Fibroblast of gingiva (primary cell): ENCODE measurements at places on chromosomes 3 and 15.
A peak's percentile ranks its signal among the peaks of the same experiment; 100 is the strongest.

GRCh38 chr3:143160437-143160836, 40.9 kb downstream of the CHST2 start:
- no peak for DNase-seq

DNA sequence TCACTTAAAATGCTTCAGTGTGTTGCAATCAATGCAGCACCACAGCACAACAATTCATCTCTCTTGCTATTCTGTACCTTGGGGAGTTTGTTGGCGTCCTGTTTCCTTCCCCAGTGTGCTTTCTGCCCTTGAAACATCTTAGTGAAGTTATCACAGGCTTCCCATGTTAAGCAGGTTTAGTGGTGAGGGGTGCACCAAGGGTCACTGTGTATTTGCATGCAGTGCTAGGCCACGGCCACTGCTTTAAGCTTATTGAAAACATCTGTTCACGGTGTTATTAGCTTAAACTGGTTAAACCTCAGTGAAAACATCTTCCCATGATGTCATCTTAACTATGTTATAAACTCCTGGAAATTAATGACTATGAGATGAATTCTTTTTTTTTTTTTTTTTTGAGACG, 217.3 kb upstream of the GOLIM4 start:
- DNase-seq, result no peak

GRCh38 chr15:23039917-23040281, 530 bp upstream of the TUBGCP5 start:
- no peak for DNase-seq

DNA sequence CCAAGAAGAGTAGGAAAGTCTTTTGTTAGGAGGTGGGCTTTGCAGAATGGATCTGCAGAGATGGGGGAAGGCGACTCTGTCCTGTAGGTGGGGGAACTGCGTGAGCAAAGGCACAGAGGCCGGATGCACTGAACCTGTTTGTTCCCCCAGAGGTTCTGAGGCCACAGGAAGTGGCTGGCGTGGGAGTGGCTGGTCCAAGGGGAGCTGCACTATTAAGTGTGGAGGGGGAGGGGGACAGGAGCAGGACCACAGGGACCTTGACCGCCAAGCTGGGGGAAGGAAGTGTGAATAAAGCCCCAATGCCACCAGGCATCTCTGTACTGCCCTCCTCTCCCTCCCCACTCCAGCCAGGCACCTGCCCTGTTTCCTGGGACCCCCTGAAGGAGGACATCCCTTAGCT, 51.8 kb downstream of the CYP11A1 start:
- no peak for DNase-seq

GRCh38 chr3:26653811-26654425, 31.3 kb downstream of the LRRC3B start:
- no peak for DNase-seq

DNA sequence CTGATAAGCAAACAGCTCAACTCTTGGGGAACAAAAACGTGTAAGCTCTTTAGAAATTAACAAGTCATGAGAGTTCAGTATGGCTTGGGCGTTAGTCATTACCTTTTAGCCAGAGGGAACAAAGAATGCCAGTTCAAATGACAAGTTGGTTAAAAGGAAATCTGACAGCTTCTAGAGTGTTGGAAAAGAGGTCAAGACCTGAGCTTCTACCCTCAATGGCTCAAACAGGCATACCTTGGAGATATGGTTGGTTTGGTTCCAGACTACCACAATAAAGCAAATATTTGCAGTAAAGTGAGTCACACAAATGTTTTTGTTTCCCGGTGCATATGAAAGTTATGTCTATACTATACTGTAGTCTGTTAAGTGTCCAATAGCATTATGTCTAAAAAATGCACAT, 136.1 kb downstream of the CACNA1D start:
- DNase-seq, result no peak

- no peak for DNase-seq
Measured at GRCh38 chr3:34878488-34878887, 760.8 kb upstream of the ARPP21 start.

- DNase-seq, result no peak
Measured at GRCh38 chr3:71780430-71780829, 4.5 kb downstream of the PROK2 start.

GRCh38 chr3:64716110-64716710, 28.4 kb upstream of the ADAMTS9 start:
- no peak for DNase-seq

GRCh38 chr3:86930181-86930580, 60.8 kb downstream of the VGLL3 start:
- DNase-seq, result no peak

DNA sequence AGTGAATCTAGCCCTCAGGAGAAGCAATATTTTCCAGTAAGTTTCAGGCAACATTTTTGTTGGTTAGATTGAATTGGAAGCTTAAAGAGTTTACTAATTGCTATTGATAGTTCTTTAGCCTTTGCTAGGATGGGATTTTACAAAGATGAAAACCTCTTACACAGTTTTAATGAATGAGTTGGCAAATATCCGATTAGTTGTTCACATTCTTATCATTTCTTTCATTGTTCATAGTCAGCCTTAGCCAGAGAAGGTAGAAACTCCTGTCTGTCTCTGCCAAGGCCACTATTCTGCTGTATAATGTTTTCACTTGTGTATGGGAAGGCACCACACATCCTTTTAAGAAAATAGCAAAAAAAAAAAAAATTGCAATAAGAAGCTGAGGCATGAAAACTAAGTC, 222.0 kb upstream of the MANF start:
- DNase-seq, result no peak

DNA sequence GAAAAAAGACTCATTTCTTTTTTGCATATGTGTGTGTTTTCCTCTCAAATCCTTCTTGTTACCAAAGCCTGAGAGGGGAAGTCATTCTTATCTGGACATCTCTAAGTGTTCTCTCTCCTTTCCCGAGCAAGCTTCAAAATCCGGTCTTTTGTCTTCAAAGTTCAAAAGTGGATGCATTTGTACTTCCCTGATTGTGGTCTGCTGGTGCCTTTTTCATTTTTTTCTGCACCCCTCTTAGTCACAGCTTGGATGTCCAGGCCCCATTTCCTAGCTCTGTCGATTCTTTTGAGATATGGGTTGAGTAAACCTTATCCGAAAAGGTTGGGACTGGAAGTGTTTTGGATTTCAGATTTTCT, 34.8 kb downstream of the EHD4 start:
- DNase-seq, result no peak

DNA sequence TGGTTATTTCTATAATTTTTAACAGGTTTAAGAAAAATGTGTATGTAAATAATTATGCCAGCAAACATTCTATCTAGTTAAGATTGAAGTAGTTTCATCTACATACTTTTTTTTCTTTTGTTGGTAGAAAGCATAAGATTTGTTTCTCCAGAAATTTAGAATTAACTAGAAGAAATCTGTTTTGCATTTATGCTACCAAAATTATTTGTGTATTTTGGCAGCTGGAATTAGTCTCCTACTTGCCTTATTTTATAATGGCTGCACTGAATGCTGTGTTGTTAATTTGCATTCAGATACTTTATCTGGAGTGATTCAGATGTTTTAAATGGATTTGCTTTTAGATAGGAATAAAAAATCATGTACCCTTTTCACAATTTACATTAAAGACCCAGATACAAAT, 100.2 kb upstream of the NAALADL2 start:
- DNase-seq, result peak; percentile 30

DNA sequence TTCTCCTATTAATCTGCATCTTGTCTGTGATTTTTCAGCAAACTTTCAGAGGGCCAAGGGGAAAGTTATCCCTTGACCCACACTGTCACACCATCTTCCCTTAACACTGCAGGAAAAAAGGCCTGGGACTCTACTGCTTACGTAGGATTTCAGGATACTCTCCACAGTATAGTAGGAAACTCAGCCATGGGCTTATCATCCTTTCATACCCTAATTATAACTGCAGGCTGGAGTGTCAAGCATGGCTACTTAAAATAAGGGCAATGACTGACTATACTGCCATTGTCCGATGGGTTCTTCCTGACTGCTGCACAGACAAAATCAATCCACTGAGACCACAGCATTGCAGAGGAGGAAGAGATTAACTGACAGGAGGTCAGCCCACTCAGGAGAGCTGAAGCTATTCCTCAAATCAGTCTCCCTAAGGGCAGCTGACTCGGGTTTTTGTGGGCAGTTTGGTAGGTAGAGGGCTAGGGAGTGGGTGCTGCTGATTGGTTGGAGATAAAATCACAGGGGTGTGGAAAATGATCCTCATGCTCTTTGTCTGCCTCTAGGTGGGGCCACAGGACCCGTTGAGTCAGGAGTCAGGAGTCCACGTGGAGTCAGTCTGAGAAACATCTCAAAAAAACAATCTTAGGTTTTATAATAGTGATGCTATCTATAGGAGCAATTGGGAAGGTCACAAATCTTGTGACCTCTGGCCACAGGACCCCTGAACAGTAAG, 118.2 kb upstream of the STRIT1 start:
- DNase-seq, result no peak

- peak; percentile 78 for DNase-seq
Measured at GRCh38 chr3:9349321-9350117, 13.3 kb upstream of the THUMPD3 start.

DNA sequence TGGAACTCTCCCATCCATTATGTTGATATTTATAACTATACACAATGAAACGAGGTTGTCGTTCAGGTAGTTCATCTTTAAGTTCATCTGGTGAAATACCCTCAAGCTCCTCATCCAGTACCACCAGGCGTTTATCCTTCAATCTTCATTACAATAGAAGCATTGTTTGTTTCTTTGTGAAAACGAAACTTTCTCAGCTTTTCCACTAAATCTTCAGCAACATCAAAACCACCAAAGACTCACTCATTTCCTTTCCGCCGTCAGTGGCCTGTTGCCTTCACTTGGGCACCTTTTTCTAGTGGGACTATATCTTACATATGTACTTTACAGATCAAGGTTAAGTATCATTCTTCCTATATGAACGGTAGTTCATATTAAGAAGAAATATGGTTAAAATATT, 44.1 kb upstream of the TFG start:
- no peak for DNase-seq

- no peak for DNase-seq
Measured at GRCh38 chr3:31728403-31728802, 195.7 kb downstream of the STT3B start.

GRCh38 chr3:40162616-40163015, 146.9 kb upstream of the EIF1B start:
- no peak for DNase-seq
